Left lobe of liver (tissue), 2 donors: ENCODE measurements at places on chromosomes 4 and X. TPM values are rescaled to one million over a fixed set of nuclear protein-coding genes. Genes with fewer than 3 reads are reported as not detected.

GRCh38 chr4:84952004-84952403 is 14.5 kb downstream of the WDFY3 start:
- no peak for DNase-seq

- no peak for DNase-seq
These were observed 4.4 kb downstream of the GPC3 start for GRCh38 chrX:133980832-133981588.

- no peak for DNase-seq
These were observed 314.2 kb upstream of the IGFBP7 start for GRCh38 chr4:57424232-57424897.

DNA sequence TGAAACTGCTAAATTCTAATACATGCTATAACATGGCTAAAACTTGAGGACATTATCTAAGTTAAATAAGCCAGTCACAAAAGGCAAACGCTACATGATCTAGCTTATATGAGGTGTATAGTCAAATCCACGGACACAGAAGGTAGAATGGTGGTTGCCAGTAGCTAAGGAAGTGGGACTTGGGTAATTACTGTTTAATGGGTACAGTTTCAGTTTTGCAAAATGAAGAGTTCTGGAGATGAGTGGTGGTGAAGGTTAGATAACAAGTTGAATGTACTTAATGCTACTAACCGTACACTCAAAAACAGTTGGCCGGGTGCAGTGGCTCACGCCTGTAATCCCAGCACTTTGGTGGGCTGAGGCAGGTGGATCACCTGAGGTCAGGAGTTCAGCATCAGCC is 644.5 kb upstream of the DIPK2B start:
- DNase-seq, result no peak

GRCh38 chr4:138891631-138892031 is 124.0 kb upstream of the NOCT start:
- no peak for DNase-seq

DNA sequence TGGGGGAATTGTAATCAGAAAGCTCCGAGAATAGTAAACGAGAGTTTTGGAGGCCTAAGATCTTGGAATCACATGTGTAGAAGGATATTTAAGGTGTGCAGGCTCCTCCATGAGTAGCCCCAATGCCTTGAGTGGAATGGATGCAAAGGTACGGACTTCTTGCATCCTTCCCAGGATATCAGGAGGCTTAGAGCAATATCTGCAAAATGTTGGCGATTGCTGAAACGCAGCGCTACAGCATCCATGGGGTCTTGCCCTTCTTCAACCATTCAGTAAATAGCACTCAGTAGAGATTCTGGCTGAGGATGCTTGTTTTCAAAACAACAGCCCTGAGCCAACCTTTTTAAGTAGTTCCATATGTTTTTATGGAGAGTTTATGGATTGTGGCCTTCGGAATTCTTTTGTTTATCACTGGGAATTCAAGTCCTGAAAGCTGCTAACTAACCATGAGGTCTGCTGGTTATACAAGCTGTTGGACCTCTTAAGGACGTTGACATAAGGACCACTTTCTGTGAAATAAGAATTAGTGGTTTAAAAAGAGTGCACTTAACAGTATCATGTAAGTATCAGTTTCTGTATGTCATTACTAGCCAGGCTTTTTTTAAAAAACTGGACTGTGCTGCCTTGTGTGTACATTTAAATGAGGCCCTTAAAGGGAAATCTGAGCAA is 228.8 kb upstream of the PGRMC2 start:
- DNase-seq, result no peak

DNA sequence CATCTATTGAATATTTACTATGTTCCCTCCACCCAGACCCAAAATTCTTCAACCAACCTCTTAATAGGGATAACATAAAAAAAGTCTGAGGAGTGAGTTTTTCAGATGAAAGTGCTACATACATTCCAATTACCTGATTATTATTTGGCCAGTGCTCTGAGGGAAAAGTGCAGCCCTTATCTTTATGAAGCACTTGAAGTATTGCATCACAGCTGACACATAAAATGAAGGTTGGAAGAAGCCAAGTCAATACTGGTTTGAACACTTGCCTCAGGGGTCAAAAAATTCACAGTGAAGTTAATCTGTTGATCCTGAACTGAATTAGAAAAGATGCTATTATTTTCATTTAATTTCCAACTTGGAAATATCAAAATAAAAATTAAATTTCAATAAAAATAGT is 498.9 kb downstream of the INPP4B start:
- no peak for DNase-seq

- peak; percentile 72 for DNase-seq
These were observed 263.1 kb downstream of the PTTG2 start for GRCh38 chr4:38223306-38223705.

Gene BEX1
- 0.43 TPM for total RNA-seq

Gene HMGN5
- 2.5 TPM for total RNA-seq

Gene GPR50
- not detected for total RNA-seq

Gene NPY1R
- 3.2 TPM for total RNA-seq

Gene CRLF2
- total RNA-seq, result not detected

Gene VCX3B
- not detected for total RNA-seq

Gene COL4A6
- 0.08 TPM for total RNA-seq

Gene PGAM4
- not detected for total RNA-seq
